Activated T-cell treated with anti-CD3 and anti-CD28 coated beads, Interleukin-2, amount 50 U/mL, for 24 hours (primary cell): ENCODE measurements at places on chromosomes 5 and 9.
A peak's percentile ranks its signal among the peaks of the same experiment; 100 is the strongest.

DNA sequence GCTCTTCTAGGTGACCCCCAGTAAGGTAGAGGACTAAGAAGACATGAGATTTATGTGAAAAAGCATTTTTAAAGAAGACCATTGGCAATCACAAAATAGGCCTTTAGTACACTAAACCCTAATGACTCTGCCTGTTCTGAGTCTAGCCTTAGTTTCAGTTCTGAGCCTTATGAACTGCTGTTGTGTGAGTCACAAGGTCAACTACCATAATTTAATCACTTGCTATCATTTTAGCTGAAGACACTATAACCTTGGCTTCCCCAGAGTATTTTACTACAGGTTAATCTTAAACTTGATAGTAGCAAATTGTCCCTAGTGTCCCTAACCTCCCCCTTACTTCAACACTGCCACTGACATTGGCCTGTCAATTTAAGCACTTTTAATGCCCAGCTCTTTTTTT lies 34.4 kb downstream of the APC start:
- no peaks in the 10 kb centered on the region for H3K27me3 ChIP-seq
- H3K36me3 ChIP-seq: peaks cover 52% of the 10 kb centered on the region
- no peak for DNase-seq
- no peak overlapping the region for H3K4me3 ChIP-seq
- peak overlapping the region; percentile 47 for H3K27ac ChIP-seq

GRCh38 chr9:136160381-136160841 lies 41.7 kb upstream of the TMEM250 start:
- no peak overlapping the region for H3K4me3 ChIP-seq
- H3K36me3 ChIP-seq: no peaks in the 10 kb centered on the region
- no peak for DNase-seq
- no peaks in the 10 kb centered on the region for H3K4me1 ChIP-seq
- peaks cover 3% of the 10 kb centered on the region for H3K27me3 ChIP-seq

GRCh38 chr9:71858812-71859211 lies 52.2 kb downstream of the ABHD17B start:
- H3K27me3 ChIP-seq: no peaks in the 10 kb centered on the region
- no peak for DNase-seq
- H3K27ac ChIP-seq: peak overlapping the region; percentile 79
- peaks cover 40% of the 10 kb centered on the region for H3K36me3 ChIP-seq

- no peak overlapping the region for H3K27ac ChIP-seq
- peaks cover 78% of the 10 kb centered on the region for H3K4me1 ChIP-seq
- H3K36me3 ChIP-seq: peaks cover 17% of the 10 kb centered on the region
- H3K27me3 ChIP-seq: no peaks in the 10 kb centered on the region
- no peak for DNase-seq
These were observed 14.3 kb downstream of the AGTPBP1 start for GRCh38 chr9:85727500-85727899.

DNA sequence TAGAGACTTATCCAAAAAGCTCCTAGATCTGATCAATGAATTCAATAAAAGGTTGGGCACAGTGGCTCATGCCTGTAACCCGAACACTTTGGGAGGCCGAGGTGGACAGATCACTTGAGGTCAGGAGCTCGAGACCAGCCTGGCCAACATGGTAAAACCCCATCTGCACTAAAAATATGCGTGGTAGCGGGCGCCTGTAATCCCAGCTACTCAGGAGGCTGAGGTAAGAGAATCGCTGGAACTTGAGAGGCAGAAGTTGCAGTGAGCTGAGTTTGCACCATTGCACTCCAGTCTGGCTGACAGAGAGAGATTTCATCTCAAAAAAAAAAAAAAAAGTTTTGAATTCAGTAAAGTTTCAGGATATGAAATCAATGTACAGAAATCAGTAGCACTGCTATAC lies 20.0 kb downstream of the DCTN4 start:
- DNase-seq: no peak
- H3K4me3 ChIP-seq: no peak overlapping the region
- H3K36me3 ChIP-seq: peaks cover 96% of the 10 kb centered on the region

DNA sequence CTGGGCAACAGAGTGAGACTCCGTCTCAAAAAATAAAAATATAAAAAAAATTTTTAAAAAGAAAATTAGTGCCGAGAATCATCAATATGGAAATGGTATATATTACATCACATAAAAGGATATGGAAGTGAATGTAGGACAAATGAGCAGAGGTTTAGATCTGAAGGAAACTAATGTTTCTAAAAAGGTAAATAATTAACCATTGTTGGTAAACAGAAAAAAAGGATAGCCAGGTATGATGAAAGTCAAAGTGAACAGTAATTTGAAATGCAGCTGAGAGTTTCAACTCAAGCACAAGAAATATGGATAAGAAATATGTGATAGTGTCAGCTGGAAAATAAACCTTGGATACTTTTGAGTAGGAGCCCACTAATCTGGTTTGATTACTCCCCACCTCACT lies 76.2 kb downstream of the CPLANE1 start:
- no peak overlapping the region for H3K4me3 ChIP-seq
- DNase-seq: no peak
- H3K27ac ChIP-seq: no peak overlapping the region
- H3K36me3 ChIP-seq: peaks cover 67% of the 10 kb centered on the region

DNA sequence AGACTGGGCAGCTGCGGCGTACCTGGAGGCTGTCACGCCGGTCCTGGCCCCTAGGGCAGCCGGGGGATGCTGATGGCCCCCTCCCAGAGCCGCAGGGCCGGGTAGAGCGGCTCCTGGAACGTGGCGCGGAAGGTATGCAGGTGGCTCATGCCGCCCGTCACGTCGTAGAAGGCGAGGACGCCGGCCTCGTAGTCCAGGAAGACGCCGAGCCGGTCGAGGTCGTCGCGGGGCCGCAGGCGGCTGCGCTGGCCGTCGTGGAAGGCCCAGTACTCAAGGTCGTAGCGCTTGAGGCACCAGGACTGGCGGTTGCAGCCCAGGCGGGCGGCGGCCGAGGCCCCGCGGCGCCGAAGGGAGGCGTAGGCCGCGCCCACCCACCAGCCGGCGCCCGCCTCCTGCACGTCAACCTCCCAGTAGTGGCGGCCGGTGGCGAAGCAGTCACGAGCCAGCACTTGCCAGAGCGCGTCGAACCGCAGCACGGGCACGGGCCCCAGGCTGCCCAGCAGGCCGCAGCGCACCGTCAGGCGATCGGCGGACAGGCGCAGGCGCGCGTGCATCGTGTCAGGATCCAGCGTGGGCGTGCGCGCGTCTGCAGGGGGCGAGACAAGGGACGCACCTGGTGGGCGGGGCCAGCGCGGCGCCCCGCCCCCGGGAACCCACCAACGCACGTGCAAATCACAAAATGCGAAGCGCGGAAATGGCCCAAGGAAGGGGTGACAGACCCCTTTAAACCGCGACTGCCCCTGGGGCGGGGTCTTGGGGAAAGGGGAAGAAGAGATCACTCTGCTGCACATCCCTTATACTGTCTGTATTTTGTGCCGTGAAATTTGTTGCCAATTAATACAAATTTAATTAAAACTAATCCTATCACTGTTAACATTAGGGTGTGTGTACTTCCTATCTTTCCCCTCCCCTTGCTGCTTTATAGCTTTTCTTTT lies 31.2 kb downstream of the NANS start:
- H3K4me3 ChIP-seq: no peak overlapping the region
- peaks cover 80% of the 10 kb centered on the region for H3K36me3 ChIP-seq
- no peak overlapping the region for H3K27ac ChIP-seq
- peaks cover 31% of the 10 kb centered on the region for H3K4me1 ChIP-seq
- H3K27me3 ChIP-seq: no peaks in the 10 kb centered on the region
- peak; percentile 63 for DNase-seq

- H3K36me3 ChIP-seq: peaks cover 8% of the 10 kb centered on the region
- no peaks in the 10 kb centered on the region for H3K27me3 ChIP-seq
- DNase-seq: no peak
- no peak overlapping the region for H3K4me3 ChIP-seq
- H3K27ac ChIP-seq: peak overlapping the region; percentile 41
- H3K4me1 ChIP-seq: peaks cover 54% of the 10 kb centered on the region
These were observed 3.7 kb upstream of the EGR1 start for GRCh38 chr5:138461343-138462125.

DNA sequence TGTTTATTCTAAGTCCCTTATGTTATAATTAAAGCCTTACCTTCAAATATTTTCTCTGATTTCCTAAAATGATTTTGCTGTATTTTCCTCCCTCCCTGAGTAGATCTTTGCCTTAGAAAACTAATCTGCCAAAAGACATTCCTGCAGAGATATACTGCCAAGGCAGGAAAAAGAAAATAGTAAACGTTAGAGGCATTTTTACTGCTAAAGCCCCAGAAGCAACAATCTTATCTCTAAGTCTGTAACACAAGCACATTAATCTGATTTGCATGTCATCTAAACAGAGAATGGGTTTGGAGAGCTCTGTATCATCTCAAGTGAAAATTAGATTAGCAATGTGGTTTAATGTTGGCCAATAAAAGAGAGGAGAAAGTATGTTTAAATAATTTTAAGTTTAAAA lies 847.7 kb downstream of the MAT2B start:
- H3K27me3 ChIP-seq: no peaks in the 10 kb centered on the region
- no peaks in the 10 kb centered on the region for H3K4me1 ChIP-seq
- no peak overlapping the region for H3K4me3 ChIP-seq
- H3K36me3 ChIP-seq: no peaks in the 10 kb centered on the region
- H3K27ac ChIP-seq: no peak overlapping the region
- no peak for DNase-seq

DNA sequence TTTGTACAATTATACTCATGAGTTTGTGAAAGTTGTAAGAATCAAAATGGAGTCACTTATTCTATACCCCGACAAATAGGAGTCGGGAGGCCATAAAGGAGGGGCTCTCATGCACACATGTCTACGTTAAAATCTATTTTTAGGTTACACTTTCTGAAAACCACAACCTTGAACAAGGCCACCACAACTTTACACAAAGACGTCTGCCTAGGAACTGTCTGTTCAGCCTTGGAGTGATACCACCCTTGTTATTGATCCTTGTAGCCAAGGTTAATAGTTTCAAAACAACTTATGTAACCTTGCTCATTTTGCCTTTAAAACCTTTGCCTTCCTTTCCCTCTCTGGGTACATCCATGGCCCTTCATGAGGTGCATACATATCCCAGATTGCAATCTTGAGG lies 4.1 kb upstream of the NDFIP1 start:
- peak overlapping the region; percentile 50 for H3K4me3 ChIP-seq
- DNase-seq: no peak
- no peaks in the 10 kb centered on the region for H3K27me3 ChIP-seq
- H3K4me1 ChIP-seq: peaks cover 62% of the 10 kb centered on the region
- H3K27ac ChIP-seq: peak overlapping the region; percentile 85
- peaks cover 4% of the 10 kb centered on the region for H3K36me3 ChIP-seq

GRCh38 chr5:76999451-76999850 lies 30.8 kb upstream of the AGGF1 start:
- no peaks in the 10 kb centered on the region for H3K36me3 ChIP-seq
- H3K27me3 ChIP-seq: peaks cover 21% of the 10 kb centered on the region
- H3K4me1 ChIP-seq: no peaks in the 10 kb centered on the region

DNA sequence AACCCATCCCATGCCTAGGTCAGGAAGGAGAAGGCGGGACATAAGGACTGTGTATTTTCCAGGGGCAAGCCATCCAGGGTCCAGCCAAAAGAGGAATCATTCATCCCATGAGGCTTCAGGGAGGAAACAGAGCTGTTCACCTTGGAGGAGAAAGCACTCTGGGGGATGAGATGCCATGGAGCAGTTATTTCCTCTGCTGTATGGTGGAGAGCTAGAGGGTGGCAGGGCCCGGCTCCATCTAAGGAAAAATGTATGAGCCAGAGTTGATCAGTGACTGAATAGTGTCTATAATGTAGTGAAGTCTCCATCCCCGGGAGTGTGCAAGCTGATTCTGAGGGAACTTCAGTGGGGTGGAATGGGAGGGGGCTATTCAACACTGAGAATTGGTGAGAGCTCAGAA lies 8.0 kb downstream of the ENHO start:
- H3K27me3 ChIP-seq: peaks cover under 1% of the 10 kb centered on the region
- no peak overlapping the region for H3K4me3 ChIP-seq
- H3K27ac ChIP-seq: no peak overlapping the region
- H3K4me1 ChIP-seq: no peaks in the 10 kb centered on the region

DNA sequence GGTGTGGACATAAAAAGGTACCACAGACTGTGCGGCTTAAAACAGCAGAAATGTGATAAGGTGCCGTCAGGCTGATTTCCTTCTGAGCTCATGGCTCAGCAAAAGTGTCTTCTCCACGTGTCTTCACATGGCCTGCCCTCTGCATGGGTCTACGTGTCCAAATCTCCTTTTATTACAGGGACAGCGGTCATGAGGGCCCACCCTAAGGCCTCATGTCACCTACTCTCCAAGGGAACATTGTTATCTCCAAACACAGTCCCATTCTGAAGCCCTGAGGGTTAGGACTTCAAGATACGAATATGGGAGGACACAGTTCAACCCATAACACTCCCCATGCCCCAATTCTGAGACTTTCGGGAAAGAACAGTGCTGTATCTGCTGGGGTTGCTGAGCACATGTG lies 35.2 kb downstream of the COL23A1 start:
- no peak for DNase-seq
- H3K27ac ChIP-seq: no peak overlapping the region
- H3K4me3 ChIP-seq: no peak overlapping the region
- no peaks in the 10 kb centered on the region for H3K4me1 ChIP-seq

- no peak overlapping the region for H3K27ac ChIP-seq
- H3K27me3 ChIP-seq: no peaks in the 10 kb centered on the region
- H3K36me3 ChIP-seq: no peaks in the 10 kb centered on the region
These were observed 56.8 kb downstream of the IZUMO3 start for GRCh38 chr9:24488896-24489295.

DNA sequence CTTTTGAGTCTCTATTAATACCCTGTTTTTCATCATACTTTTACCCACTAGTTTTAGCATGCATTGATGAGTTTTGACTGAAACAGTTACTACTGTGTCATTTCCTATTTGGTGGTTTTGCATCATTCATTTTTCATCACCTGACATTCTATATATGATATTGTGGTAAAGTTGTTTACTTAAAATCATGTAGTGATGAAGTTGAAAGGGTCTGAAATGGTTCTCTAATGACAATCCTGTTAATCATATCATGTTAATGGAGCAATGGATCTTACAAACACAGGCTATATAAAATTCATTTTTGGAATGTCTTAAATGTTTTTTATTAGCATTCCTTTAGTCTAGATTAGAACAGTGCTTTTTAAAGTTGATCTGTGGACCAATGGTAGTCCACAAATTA lies 84.1 kb downstream of the ERBIN start:
- peaks cover 40% of the 10 kb centered on the region for H3K36me3 ChIP-seq
- no peak for DNase-seq
- no peaks in the 10 kb centered on the region for H3K27me3 ChIP-seq
- peak overlapping the region; percentile 60 for H3K27ac ChIP-seq
- no peak overlapping the region for H3K4me3 ChIP-seq
- peaks cover 53% of the 10 kb centered on the region for H3K4me1 ChIP-seq

- no peak overlapping the region for H3K27ac ChIP-seq
- DNase-seq: no peak
- H3K36me3 ChIP-seq: peaks cover 29% of the 10 kb centered on the region
- peaks cover 20% of the 10 kb centered on the region for H3K4me1 ChIP-seq
- H3K4me3 ChIP-seq: no peak overlapping the region
- no peaks in the 10 kb centered on the region for H3K27me3 ChIP-seq
These were observed 31.0 kb upstream of the HMCN2 start for GRCh38 chr9:130234340-130235260.

- no peaks in the 10 kb centered on the region for H3K27me3 ChIP-seq
- no peak overlapping the region for H3K27ac ChIP-seq
- no peak for DNase-seq
- H3K36me3 ChIP-seq: peaks cover 15% of the 10 kb centered on the region
- no peaks in the 10 kb centered on the region for H3K4me1 ChIP-seq
These were observed 29.3 kb downstream of the POLR1E start for GRCh38 chr9:37514999-37515398.
